ENCODE measurements at places on chromosomes 6 and 20.
A peak's percentile ranks its signal among the peaks of the same experiment; 100 is the strongest.

GRCh38 chr6:1713016-1713600 lies 103.4 kb downstream of the FOXC1 start:
- DNase-seq, result no peak

DNA sequence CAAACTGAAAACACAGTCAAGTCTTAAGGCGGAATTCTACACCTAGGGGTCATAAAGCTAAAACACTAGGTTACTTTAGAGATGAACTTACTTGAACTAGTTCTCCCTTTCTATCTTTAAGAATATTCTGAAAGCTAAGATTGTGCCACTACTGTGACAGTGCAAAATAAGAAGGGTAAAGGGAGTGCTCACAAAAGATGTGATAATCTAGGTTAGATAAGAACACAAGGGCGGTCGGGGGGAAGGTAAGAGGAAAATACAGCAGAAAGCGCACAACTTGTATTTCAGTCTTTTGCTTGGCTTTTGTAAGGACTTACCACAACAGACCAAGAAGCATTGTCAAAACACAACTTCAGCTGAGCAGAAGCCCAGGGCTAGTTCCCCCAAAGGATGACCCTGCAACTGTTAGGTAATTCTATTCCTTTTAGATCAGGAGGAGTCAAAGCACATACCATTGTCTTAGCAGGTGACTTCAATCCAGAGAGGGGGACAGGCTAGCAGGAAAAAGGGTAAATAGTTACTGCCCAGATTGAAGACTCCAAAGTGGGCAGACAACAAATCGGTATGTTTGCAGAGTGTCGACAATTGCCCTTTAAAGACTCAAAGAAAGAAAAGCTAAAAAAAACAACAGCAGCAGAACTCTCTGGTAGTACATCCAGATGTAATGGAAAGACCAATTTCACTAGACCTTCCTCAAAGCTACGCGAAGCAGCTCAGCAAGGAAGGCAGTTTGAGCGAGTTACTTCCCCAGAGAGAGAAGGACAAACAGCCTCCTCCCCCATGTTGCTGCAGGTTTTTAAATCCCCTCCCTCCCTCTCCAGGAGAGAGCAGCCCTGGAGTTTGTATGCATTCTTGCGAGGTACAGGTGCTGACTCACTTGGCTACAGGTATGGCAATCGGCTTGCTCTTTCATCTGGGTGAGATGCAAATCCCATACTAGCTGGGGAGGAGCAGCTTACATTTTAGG lies 59.0 kb downstream of the RIPOR2 start:
- DNase-seq, result no peak

DNA sequence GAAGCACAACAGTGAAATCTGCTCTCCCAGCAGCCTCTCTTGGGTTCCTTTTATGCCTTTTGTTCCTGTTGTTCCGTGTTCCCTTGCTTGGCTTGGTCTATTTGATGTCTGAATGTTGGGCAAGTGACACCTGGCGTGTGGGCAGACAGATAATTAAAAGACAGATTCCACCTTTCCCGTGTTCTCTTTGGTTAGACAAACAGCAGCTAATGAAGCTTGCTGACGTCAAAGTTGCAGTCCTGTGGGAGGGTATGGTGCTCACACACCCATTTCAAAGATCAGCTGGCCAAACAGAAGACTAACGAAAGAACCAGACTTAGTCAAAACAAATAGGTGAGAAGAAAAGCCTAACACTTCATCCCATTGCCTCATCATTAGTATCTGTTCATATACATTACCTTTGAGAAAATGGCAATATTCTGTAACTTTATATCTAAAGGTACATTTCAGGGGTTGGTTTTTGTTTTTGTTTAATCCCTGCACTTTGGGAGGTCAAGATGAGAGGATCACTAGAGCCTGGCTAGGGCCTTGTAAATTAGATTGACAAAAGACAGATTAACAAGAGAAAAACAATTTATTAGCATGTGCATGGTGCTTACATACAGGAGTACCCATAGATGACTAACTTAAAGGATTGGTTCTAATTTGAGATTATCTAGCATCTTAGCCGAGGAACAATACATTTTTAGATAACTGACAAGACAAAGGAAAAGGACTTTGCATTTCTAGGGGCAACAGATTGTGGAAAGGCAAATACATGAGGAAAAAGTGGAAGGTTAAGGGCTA lies 48.9 kb upstream of the TNFRSF21 start:
- DNase-seq, result no peak

GRCh38 chr6:56374841-56375369 lies 127.5 kb upstream of the COL21A1 start:
- DNase-seq, result peak; percentile 89

- DNase-seq, result no peak
Measured at GRCh38 chr20:25083773-25084625, 2.1 kb upstream of the VSX1 start.

- no peak for DNase-seq
Measured at GRCh38 chr6:157069585-157069984, 253.7 kb downstream of the TMEM242 start.

- no peak for DNase-seq
Measured at GRCh38 chr6:72262254-72262653, 359.6 kb upstream of the KCNQ5 start.

DNA sequence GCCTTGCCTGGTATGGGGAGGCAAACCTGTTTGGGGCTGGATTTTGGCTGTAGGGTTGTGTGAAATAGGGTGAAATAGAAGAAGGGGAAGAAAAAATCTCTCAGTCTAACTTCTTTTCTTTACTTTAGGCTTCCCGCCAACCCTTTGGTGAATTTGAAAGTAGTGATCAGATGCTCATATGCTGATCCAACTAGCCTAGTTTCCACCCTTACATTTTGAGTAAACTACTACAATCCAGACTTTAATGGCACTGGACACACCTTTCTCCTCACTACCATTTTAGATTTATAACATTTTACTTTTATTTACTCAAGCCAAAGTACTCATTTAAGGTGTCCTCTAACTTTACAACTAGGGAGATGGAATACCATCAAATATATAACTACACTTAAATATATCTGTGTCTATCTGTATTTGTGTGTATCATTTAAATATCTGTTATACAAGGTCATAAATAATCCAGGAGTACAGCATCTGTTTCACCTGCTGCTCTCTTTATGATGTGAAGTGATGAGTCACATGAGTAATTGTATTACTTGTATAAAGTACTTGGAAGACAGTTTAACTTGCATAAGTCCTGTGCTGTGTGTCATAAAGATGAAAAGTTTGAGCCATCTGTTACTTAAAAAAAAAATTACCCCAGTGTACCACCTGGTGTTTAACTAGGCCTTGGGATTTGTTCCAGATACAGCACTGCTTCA lies 172.1 kb downstream of the CDKAL1 start:
- DNase-seq, result no peak

DNA sequence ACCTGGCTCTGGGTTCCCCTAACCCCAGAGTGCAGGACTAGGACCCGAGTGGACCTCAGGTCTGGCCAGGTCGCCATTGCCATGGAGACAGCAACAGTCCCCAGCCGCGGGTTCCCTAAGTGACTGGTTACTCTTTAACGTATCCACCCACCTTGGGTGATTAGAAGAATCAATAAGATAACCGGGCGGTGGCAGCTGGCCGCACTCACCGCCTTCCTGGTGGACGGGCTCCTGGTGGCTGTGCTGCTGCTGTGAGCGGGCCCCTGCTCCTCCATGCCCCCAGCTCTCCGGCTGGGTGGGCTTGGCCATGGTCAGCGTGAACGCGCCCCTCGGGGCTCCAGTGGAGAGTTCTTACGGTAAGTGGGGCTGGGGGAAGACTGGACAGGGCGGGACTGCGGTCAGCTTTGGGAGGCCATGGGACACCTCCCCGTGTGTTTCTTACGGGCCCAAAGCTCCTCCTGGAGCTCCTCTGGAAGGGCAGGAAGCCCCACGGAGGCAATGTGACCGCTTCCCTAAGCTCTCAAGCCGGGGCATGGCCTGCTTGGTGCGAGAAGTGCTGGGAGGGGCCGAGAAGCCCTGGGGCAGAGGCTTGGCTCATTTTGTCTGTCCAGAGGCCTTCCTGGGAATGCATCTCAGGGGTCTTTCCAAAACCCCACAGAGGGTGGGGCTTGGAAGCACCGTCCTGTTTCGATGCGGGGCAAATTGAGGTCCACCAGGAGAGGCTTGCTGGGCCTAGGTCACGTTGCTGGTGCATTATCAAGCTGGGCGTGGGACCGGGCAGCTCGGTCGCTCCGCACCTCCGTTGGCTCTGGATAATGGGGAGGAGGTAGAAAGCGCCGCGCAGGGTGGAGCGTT lies at the start of gene HNF4A:
Gene HNF4A (plus strand): TSS at position 202 of the 855 bp plus-strand sequence. CDS start 106 bp downstream, at position 308.
- DNase-seq, result no peak

DNA sequence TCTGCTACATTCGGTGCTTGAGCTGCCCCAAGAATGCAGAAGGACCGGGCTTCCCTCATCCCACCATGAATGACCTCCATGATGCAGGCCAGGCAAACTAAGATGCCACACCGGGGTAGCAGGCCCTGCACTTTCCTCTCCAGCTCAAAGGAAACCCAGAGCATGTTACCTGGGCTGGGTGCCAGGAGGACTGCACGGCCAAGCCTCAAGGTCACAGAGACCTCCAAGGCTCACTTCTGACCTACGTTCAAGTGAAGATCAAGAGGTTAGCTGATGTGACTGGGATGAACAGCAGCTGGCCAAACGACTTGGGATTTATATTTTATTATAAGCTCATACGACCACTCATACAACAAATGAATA lies 501.8 kb downstream of the CD83 start:
- no peak for DNase-seq

GRCh38 chr6:139027620-139028182 lies 844 bp upstream of the ABRACL start:
- no peak for DNase-seq

GRCh38 chr20:29689411-29690225 lies 1567.8 kb upstream of the DEFB115 start:
- DNase-seq, result no peak

- peak; percentile 90 for DNase-seq
Measured at GRCh38 chr20:675453-676314, at the start of gene SCRT2. Gene SCRT2 (minus strand): TSS chr20:675802. CDS start chr20:675601, 201 bp downstream.

DNA sequence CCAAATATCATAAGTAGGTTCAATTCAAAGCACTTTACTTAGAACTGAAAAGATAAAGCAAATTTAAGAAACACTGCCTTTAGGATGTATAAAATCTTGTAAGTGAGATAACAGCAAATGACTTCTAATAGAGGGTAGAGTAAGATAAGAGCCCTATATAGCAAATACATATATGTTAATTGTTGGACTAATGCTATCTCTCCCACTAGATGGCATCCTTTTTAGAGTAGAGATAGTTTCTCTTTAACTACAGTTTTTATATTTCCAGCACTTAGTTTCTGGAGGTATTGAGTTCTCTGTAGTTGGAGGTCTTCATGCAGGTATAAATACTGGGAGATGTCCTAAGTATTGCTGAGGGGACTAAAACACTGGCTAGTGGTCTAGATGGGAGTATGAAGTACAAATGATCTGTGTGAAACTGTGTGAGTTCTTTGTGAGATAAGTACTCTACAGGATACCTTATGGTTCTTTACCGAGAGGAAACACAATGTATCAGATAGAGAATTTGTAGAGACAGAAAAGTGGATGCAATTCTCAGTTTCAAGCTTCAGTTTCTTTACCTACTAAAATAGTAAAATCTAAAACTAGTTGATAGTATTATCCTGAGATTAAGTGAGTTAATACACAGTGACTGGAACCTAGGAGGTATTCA lies 399.3 kb downstream of the KHDRBS2 start:
- no peak for DNase-seq

DNA sequence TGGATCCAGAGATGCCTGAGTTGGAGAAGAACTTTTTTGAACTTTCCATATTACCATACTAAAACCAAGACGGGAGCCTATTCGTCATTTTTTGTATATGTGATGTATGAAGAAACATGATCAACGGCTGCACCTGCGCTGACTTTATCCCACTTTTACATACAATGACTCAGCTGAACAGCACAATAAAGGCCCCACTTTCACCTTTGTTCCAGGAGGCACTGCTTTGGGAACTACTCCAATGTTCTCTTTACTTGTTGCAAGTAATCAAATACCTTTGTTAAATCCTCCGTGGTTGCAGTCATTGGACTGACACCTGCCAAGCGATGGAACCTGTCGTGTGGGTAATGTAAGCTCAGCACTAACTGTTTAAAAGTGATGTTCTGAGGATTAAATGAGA lies 17.3 kb upstream of the BTN3A2 start:
- DNase-seq, result no peak

- DNase-seq, result peak; percentile 75
Measured at GRCh38 chr6:29005183-29005885, at the start of gene ZNF311. Gene ZNF311 (minus strand): TSS chr6:29005315. CDS start chr6:29003954, 1,361 bp downstream.

GRCh38 chr6:159110013-159110412 lies 59.2 kb upstream of the FNDC1 start:
- no peak for DNase-seq

DNA sequence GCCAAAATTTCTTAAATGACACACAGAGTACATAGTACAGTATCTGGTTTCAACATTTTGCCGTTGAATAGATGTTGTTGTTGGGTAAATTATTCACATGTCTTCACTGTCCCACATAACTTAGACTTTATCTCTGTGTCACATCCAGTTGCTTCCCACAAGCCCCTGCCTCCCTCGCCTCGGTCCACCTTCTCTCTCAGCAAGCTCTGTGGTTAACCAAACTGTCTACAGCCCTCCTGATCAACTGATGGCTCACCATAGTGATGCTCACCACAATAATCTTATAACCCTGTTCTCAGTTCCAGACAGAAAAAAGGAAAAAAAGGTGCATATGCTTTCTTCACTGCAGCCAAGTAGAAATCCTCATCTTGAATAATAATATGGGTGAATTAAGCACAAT lies 23.0 kb downstream of the IL17F start:
- DNase-seq, result no peak

GRCh38 chr20:56522311-56522710 lies 2.2 kb upstream of the FAM209A start:
- DNase-seq, result no peak

GRCh38 chr20:46031014-46031569 lies 2.1 kb downstream of the SLC12A5 start:
- no peak for DNase-seq

GRCh38 chr6:83862776-83863471 lies 3.4 kb downstream of the CYB5R4 start:
- no peak for DNase-seq

- DNase-seq, result no peak
Measured at GRCh38 chr20:2387180-2387577, 6.5 kb downstream of the TGM6 start.

DNA sequence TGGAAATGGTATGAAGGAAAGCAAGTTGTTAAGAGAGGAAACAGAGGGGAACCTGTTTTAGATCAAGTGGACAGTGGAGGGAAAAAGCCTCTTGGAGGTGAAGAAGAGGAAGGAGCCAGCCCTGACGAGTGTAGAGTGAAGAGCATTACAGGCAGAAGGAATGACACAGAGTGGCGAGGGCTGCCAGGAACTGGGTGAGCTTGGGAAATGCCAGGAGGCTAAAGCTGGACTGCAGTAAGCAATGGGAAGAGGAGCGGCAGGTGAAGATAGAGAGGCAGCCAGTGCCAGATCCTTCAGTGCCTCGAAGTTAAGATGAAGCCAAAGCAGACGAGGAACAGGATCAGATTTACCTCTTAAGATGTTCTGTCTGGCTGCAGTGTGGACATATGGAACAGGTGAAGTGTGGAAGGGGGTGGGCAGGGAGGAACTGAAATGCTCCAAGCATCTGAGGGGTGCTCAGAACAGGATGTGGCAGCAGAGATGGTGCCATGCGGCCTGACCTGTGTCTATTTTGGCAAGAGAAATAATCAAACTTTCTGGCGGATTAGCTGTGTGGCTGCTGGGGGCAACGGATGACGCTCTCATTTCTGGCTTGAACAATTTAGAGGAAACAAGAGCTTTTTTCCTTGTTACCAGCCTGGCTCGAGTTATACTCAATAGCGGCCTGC lies 748.4 kb downstream of the PTPRT start:
- DNase-seq, result no peak

Measured in femur (tissue), 1 donor.